ENCODE measurements at places on chromosomes 2 and 18.

GRCh38 chr2:134586326-134586965, 132.4 kb downstream of the TMEM163 start:
- no peak for DNase-seq

DNA sequence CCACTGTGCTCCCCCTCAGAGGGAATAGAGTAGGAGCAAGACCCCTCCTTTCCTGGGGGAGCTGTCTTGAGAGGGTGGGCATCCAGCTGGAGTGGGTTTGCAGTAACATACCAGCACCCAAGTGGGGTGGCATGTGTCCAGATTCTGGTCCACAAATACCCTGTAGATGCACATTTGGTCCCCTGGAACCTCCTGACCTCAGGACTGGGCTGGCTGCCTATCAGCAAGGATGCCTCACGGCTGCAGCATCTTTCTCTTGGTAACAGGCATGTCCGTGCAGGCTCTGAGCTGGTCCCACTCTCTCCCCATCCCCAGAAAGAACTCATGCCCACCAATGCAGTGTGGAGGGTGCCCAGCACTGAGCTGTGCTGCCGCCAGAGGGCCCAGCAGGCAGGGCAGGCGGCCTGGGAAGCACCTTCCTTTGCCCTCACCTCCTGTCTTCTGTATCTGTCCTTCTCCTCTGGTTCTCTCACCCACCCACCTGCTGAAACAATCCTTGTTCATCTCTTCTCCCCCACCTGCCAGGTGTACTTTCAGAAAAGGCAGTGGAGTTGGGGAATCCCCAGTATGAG, 47.4 kb downstream of the ITGB1BP1 start:
- no peak for DNase-seq

- DNase-seq: no peak
Observed at GRCh38 chr2:238100821-238101771, 956 bp downstream of the ESPNL start.

DNA sequence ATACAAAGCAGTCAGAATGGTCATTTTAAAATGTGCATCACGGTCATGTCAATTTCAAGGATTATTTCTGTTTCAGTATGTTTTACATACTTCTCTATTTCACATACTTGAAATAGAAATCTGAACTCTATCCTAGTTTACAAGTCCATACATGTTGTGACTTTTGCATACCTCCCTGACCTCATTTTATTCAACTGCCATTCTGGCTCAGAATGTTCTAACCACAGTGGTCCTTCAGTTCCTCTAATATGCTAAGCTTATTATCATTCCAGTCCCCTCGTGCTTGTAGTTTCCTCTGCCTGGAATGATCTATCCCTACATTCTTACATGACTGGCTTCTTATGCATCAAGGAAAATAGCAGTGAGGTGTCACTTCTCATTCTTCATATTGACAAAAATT, 295.6 kb downstream of the KIAA1328 start:
- no peak for DNase-seq

GRCh38 chr2:241373446-241373845, 17.4 kb downstream of the FARP2 start:
- no peak for DNase-seq

GRCh38 chr2:39781697-39782096, 2.6 kb upstream of the THUMPD2 start:
- no peak for DNase-seq

DNA sequence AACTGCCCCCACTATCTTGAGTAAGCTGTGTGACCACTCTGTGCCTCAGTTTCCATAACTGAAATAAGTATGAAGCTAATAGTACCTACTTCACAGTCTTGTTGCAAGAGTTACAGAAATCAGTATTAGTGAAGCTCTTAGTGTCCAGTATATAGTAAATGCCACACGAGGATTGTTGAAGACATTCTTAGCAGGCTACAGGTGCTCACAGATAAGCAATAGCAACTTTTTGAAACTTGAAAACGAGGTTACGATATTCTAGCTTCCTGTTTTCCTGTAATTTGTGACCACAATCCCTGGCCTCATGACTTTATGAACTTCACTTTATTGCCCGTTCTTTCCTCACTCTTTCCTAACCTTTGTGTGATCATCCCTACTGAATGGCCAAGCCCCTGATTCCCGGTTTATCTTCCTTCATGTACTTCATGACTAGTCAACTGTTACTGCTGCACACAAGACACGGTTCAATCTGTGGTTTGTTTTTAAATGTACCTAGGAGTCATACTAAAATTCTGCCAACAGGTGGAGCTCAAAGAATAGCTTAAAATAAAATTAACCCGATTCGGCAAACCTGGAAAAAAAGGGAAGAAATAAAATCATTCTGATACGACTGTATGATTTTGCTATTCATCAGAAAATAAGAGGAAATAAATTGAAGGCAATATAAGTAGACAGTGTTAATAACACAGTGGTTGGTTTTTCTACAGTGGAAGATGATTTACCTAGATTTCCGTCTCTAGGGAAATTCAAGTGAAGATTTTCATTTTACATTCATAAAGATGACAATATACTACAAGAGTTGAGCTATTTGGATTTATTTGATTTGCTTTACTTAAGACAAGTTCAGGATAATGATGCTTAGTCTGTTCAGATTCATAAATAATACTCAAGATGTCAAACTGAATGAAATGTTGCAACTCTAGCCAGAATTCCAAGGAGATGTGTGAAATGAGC, 38.1 kb upstream of the STAT1 start:
- DNase-seq: peak; percentile 62

DNA sequence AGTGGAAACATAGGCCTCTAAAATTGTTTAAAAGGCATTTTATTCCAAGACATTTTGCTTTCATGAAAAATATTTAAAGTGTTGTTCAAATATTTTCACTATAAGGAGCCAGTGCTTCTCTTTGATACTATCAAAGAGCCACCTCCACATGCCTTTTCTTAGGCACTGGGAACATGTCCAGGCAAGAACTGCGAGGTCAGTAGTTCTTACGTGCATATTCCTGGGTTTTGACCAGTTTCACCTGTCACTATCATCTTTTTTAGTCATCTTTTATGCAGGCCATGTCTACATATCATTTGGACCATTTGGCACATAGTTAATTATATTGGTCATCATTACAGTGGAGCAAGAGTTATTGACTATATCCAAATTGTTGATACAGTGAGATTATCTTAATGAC, 195.3 kb downstream of the CCDC85A start:
- no peak for DNase-seq

DNA sequence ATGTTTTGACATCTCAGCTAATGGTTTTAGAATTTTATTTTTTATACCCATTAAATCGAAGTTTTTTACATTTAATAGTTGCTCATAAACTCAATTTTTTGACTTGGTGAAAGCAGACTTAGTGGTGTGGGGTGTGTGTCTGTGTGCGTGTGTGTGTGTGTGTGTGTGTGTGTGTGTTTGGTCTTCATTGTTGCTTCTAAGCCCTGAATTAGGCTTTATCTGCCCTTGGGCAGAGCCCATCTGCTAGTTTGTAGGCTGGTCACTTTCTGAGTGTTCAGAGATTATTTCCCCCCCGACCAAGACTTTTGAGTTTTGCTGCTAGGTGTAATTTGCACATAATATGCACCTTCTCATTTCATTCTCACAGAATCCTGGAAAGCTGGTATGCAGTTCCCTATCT, 14.3 kb downstream of the PAX3 start:
- no peak for DNase-seq

GRCh38 chr2:171201271-171201670, 40.6 kb upstream of the TLK1 start:
- DNase-seq: no peak

GRCh38 chr2:224469374-224469964, 67.6 kb upstream of the FAM124B start:
- no peak for DNase-seq

GRCh38 chr2:84687498-84688149, 171.3 kb downstream of the DNAH6 start:
- no peak for DNase-seq

DNA sequence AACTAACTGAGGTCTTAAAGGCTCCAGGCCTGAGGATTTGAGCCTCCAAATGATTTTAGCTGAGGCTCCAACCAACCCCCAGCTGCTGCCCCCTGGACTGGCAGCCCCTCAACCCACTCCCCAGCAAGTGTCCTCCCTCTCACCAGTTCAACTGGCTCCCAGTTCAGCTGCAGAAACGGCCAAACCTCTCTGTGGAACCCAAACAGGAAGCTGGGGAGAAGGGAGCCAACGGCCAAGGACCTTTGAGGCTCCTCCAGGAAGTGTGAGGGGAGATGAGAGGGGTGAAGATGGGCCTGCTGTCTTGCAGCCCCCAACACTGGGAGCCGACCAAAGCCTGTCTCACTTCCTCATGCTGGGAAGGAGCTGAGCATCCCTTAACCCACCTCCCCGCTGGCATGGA, 24.9 kb downstream of the ZFP36L2 start:
- DNase-seq: no peak

- no peak for DNase-seq
Observed at GRCh38 chr2:45962177-45962921, 310.9 kb downstream of the PRKCE start.

DNA sequence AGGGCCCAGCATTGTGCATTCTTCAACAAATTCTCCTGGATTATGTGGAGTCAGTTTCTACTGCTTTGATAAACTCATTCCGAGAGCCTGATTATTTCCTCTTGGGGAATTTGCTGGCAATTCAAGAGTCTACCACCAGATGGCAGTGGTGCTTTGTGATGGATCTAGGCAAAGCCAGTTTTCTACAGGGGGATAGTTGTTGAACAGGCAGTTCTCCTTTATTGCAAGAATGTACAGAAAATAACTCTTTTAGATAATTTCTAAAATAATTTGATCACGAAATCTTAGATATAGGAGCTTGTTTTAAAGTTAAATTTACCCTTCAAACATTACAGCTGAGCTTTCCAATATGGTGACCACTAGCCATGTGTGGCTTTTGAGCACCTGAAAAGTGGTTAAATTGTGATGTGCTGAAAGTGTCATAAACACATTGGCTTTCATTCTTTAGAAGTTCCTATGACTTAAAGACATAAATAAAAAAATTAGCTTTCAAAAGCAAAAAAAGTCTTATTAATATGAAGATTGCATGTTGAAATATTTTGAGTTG, 66.7 kb upstream of the HAAO start:
- peak; percentile 78 for DNase-seq

GRCh38 chr2:16135913-16136310, 195.6 kb downstream of the MYCN start:
- DNase-seq: no peak

- peak; percentile 3 for DNase-seq
Observed at GRCh38 chr2:144890828-144891227, 370.9 kb upstream of the ZEB2 start.

DNA sequence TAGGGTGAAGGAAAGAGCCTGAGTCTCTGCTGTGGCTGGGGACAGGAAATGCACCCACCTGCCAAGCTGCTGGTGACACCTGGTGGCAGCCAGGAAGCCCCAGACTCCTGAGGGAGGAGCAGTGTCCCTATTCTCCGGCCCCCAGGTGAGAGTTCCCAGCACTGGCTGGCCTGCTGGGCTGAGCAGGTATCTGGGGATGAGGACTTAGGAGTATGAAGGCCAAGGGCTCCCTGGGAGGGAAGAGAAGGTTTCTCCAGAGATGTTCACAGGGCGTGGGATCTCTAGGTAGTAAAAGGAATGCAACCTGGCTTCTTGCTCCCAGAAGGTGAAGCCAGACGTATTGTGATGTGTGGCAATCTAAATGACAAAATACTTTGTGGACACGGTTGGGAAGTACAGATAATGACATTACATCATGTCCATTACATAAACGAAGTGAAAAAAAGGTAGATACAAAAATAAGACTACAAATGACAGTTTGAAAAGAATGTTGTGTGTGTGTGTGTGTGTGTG, 75.8 kb upstream of the SLC1A4 start:
- no peak for DNase-seq

- no peak for DNase-seq
Observed at GRCh38 chr2:46989491-46990230, 74.1 kb upstream of the MCFD2 start.

GRCh38 chr2:234494361-234495250, 2.3 kb downstream of the ARL4C start:
- DNase-seq: no peak

DNA sequence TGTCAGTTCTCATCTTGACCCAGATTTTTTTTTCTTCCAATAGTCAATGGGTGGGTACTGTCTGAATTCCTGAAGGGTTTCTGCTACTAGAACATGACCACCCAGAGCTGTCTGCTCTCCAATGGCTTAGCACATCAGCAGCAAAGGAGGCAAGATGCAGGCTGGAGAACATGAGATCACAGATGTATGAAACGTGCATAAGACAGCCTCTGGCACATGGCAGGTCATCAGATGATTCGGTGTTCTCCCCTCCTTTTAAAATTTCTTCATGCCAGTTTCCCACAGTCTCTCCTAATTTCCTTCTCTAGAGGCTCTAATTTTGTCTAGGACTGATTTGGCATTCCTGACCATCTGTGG, 359.3 kb upstream of the TNP1 start:
- DNase-seq: no peak

- no peak for DNase-seq
Observed at GRCh38 chr2:205670292-205670691, 12.0 kb upstream of the NRP2 start.

DNA sequence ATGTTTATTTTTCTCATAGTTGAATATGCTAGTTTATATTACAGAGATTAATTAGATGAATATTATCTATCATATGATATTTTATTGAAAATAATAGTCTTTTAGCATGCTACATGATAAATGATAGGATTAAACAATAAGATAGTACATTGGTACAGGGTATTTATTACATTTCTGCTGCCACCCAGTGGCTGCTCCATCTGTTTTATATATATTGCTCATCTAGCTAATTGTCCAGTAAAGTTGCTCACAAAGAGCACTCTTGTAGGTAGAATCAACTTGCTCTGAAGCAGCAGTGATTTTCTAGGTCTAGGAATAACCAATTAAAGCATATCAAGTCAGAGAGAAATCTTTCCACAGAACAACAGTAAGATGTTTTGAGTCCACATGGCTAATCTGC, 183.3 kb downstream of the ASXL3 start:
- no peak for DNase-seq

DNA sequence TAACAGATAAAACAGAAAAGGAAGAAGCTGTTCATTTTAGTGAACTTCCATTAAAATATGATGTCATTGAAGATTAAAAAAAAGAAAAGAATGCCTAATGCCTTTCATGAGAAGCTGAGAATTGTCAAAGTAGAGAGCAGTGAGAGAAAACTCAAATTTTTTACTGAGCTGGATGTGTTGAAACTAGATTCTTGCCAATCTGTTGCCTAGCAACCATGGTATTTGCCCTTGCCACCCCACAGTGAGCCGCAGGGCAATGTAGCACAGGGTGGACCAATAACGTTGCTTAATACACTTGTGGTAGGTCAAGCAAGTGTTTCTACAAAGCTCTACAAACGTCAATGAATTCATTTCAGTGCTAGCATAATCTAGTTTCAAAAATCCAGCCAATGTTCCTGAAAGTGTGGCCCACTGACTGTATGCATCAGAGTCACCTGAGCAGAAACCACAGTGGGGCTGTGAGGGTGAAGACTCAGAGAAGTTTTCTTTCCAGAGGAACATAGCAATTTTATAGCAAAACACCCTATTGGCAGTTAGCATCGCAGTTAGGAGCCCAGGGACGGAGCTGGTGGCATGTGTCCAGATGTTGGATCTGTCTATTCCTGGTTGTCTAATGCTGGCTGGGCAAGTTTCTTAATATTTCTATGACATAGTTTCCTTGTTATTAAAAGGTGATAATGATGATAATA, 132.2 kb downstream of the DOCK10 start:
- DNase-seq: no peak

GRCh38 chr2:226064932-226065570, 665.5 kb downstream of the NYAP2 start:
- no peak for DNase-seq
